ENCODE measurements at places on chromosomes 4 and X.

GRCh38 chrX:3191201-3191600, 149.9 kb downstream of the ARSF start:
- DNase-seq = no peak

- no peak for DNase-seq
These were observed 134.0 kb downstream of the HTR2C start for GRCh38 chrX:114717921-114718320.

DNA sequence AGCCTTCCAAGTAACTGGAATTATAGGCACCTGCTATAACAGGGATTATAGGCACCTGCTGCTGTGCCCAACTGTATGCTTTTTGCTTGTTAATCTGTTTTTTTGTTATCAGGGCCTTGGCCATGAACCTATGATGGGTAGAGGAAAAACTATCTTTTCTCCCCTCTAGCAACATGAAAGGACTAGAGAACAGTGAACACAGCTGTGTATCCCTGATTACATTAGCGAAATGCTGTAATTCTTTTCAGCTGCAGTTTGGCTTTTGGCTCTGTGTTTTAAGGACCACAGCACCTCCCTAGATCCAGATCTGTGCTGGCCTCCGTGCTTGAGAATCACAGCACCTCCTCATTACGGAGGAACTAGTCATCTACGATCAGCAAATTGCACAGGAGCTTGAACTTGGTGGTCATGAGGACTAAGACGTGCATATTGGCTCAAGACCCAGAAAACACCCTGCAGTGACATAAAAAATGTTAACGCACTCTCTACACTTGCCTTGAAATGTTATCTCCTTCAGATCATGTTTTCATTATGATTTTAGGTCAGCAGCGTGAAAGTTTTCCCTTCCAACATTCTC, 57.7 kb upstream of the S100G start:
- DNase-seq = no peak

GRCh38 chrX:73799888-73800287, 236.9 kb downstream of the CHIC1 start:
- DNase-seq = no peak

DNA sequence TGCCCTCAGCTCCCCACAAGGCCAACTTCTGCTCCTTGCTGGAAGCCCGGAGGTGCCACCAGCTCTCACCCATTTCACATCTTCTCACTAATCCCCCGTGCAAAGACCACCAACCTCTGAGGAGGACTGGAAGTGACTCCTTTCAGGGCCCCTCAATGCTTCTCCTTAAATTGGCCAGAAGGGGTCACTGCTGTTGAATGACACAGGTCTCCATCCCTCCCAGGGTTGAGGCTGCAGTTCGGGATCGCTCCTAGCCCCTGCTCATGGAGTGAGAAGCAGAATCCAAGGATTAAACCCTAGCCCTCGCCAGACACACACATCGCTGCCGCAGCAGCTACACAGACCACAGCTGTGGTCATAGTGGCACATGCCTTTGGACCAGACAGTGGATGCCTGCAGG, 279.5 kb upstream of the TAPT1 start:
- no peak for DNase-seq

DNA sequence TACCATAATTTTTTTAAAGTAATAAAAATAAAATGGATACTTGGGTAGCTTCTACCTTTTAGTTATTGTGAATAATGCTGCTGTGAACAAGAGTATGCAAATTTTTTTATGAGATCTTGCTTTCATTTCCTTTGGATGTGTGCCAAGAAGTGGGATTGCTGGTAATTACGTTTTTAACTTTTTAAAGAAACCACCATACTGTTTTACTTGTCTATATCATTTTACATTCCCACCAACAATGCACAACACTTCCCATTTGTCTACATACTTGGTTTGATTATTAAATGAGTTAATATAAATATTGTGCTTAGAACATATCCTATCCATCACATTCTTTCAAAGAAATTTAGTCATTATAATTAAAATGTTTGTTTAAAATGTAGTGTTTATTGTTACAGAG, 3.9 kb upstream of the SULT1B1 start:
- DNase-seq = no peak

- DNase-seq = no peak
These were observed 928.3 kb downstream of the GLUD2 start for GRCh38 chrX:121975671-121976070.

DNA sequence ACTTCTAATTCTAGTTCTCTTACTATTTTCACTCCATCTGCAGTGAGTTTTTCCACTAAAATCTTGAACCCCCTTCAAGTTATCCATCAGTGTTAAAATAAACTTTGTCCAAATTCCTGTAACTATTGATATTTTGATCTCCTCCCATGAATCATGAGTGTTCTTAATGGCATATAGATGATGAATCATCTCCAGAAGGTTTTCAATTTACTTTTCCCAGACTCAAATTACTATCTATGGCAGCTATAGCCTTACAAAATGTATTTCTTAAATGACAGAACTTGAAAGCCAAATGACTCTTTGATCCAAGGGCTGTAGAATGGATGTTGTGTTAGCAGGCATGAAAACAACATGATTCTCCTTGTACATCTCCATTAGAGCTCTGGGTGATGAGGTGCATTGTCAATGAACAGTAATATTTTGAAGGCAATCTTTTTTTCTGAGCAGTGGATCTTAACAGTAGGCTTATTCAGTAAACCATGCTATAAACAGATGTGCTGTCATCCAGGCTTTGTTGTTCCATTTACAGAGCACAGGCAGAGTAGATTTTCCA, 16.1 kb upstream of the IQCM start:
- no peak for DNase-seq

GRCh38 chr4:161442921-161443320, 720.9 kb downstream of the FSTL5 start:
- no peak for DNase-seq

- DNase-seq = no peak
These were observed 355.2 kb upstream of the CXorf51B start for GRCh38 chrX:146454363-146454762.

GRCh38 chr4:188911199-188911598, 772.0 kb downstream of the TRIML1 start:
- DNase-seq = no peak

DNA sequence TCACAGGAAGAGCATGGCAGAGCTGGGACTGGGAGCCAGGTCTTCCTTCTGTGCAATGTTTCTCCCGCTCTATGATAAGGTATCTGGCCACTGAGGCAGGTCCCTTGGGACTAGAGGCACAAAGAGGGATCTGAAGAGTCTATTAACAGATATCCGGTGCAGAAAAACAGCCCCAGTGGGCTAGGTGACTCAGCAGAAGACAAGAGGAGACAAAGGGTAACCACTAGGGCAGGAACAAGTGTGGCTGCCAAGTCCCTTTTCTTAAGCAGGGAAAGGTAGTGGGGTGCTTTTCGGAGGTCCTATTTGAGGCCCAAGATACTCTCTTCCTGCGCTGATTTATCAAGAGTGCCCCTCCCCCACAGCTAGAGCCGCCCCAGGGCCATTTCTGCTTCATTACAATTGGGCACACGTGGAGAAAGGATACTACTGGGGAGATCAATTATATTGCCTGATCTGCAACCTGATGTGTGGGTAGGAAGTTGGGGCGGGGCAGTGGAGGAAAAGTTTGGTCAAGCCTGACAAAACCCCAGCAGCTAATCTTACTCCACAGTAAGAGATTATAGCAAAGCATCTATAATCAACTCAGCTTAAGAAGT, at the start of gene DGAT2L6:
Gene DGAT2L6 (plus strand): TSS at position 546 of the 596 bp plus-strand sequence. CDS start 100 bp downstream, outside the sequence.
- no peak for DNase-seq

DNA sequence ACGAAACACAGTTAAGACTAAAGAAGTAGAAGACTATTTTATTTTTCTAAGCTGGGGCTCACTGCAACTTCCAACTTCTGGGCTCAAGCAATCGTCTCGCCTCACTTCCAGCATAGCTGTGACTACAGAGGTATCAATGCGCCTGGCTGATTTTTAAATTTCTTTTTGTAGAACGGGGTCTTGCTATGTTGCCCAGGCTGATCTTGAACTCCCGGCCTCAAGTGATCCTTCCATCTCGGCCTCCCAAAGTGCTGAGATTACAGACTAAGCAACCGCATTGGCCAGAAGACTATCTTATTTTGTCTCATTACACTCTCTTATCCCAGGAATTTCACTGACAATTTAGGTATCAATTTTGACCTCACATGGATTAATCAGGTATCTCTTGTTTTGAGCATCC, 1.2 kb downstream of the LAMTOR3 start:
- no peak for DNase-seq

DNA sequence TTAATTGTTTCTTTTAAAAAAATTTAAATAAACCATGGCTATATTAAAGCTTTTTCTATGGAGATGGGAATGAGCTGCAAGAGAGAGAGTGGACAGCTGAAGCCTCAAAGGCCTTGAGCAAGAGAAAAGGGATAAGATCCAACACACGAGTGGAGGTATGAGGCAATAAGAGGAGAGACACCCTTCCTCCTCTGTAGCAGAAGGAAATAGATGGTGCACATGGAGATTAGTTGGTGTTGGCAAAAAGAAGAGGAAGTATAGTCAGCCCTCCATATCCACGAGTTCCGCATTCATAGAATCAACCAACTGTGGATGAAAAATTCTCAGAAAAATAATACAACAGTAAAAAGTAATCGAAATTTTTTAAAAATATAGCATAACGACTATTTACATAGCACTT, 3.2 kb downstream of the CXorf38 start:
- no peak for DNase-seq

- DNase-seq = no peak
These were observed 39.2 kb upstream of the CCKAR start for GRCh38 chr4:26529479-26529878.

- no peak for DNase-seq
These were observed 54.9 kb downstream of the SLC9A7 start for GRCh38 chrX:46703980-46704379.

GRCh38 chr4:136277741-136278140, 1254.6 kb downstream of the PCDH18 start:
- no peak for DNase-seq

DNA sequence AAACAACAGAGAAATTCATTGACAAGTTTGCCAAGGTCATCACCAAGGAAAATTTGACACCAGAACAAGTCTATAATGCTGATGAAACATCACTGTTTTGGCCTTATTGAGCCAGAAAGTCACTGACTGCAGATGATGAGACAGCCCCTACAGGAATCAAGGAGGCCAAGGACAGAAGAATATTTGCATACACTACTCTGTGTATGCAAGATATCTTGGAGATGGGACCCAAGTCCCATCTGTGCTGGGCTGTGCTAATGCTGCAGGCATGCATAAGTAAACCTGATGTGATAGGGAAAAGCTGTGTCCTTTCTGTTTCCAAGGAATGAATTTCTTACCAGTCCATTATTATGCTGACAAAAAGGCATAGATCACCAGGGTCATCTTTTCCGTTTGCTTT, 126.8 kb downstream of the PAPSS1 start:
- DNase-seq = no peak

DNA sequence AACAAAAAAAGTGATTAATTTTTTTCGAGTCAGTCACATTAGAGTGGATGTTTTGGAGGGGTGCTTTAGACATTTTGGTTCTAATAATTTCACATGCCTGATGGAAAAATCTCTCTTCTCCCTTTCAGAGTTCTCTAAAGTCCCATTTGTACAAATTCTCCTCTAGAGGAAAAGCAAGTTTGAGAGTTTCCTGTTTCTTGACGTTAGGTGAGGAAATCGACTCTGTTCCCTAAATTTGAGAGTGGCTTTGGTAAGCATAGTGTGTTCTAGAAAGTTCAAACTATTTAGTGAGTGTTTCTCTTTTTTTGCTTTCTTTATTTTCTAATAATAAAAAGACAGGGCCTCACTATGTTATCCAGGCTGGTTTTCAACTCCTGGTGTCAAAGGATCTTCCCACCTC, 1.6 kb upstream of the ATP6AP2 start:
- no peak for DNase-seq

GRCh38 chr4:85866508-85866907, 391.6 kb downstream of the ARHGAP24 start:
- no peak for DNase-seq

- DNase-seq = no peak
These were observed 88.8 kb upstream of the PAK3 start for GRCh38 chrX:111007238-111007637.

GRCh38 chr4:28358606-28359005, 1498.0 kb downstream of the STIM2 start:
- no peak for DNase-seq

DNA sequence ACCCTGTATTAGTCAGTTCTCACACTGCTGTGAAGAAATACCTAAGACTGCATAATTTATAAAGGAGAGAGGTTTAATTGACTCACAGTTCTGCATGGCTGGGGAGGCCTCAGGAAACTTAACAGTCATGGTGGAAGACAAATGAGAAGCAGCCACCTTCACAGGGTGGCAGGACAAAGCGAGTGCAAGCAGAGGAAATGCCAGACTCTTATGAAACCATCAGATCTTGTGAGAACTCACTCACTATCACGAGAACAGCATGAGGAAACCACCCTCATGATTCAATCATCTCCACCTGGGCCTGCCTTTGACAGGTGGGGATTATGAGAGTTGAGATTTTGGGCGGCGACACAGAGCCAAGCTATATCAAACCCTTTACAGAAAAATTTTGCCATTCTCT, 722.4 kb downstream of the RAB28 start:
- DNase-seq = no peak

- DNase-seq = no peak
These were observed 62.8 kb downstream of the PPP3CA start for GRCh38 chr4:101284546-101284945.

DNA sequence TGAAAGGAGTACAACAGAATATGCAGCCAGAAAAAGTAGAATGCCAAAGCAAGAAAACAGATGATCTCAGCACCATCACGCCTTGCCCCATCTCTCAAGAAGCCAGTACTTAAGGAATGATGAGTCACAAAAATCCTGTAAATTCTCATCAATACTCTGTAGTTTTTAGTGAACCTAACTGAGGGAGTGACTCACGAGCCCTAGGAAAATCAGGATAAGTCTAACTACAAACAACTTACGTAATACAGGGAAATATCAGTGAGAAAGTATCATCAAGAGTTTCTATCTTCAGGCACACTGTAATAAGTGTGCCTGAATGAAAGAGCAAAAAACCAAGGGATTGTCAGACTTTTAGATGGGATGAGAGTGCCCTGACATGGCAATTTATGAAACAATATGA, 644.4 kb downstream of the STPG2 start:
- no peak for DNase-seq

- DNase-seq = no peak
These were observed 1568.9 kb upstream of the PABPC4L start for GRCh38 chr4:135770505-135770904.

GRCh38 chr4:78661921-78662521, 110.5 kb downstream of the ANXA3 start:
- DNase-seq = no peak

GRCh38 chr4:89492581-89493071, 185.0 kb upstream of the GPRIN3 start:
- no peak for DNase-seq

DNA sequence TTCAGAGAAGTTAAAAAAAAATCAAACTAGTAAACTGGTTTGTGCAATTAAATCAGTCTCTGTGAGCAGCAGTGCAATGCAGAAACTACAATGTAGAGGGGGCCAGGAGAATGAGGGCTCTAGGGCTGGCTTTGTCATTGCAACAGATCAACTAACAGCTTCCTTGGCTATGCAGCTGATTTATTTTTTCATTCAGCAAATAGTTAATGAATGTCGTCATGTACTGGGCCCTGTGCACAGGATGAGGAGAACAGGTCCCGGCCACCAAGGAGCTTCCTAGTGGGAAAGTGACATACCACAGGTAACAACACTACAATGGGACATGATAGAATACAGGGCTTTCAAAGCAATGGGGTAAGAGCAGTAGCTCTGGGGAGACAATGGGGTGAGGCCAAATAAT, 190.1 kb downstream of the NSUN7 start:
- DNase-seq = no peak
